ENCODE measurements at places on chromosomes 3 and 15. TPM values are rescaled to one million over a fixed set of nuclear protein-coding genes. Genes with fewer than 3 reads are reported as not detected.

The SGO1 gene
- 10.3 TPM for total RNA-seq

The LSAMP gene
- total RNA-seq, result 0.87 TPM

The VGLL3 gene
- 7.9 TPM for total RNA-seq

The CYP8B1 gene
- total RNA-seq, result not detected

The ANKRD63 gene
- not detected for total RNA-seq

The ATP13A5 gene
- not detected for total RNA-seq

- no peak for DNase-seq
These were observed 55.9 kb upstream of the KLF13 start for GRCh38 chr15:31270767-31271166.

DNA sequence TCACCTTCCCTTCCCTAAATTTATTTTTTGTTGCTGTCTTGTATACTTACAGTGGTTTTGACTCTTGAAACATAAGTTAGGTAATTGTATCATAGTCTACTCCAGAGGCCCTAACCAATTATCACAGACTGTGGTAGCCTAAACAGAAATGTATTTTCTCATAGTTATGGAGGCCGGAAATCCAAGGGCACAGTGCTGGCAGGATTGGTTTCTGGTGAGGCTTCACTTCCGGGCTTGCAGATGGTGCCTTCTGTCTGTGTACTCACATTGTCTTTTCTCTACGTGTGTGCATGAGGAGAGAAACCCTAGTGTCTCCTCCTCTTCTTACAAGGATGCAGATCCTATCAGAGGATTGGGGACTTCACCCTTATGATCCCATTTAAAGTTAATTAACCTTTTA is 290.2 kb upstream of the KCNMB2 start:
- DNase-seq, result no peak

- DNase-seq, result no peak
These were observed 48.5 kb upstream of the SLC4A7 start for GRCh38 chr3:27532426-27533260.

DNA sequence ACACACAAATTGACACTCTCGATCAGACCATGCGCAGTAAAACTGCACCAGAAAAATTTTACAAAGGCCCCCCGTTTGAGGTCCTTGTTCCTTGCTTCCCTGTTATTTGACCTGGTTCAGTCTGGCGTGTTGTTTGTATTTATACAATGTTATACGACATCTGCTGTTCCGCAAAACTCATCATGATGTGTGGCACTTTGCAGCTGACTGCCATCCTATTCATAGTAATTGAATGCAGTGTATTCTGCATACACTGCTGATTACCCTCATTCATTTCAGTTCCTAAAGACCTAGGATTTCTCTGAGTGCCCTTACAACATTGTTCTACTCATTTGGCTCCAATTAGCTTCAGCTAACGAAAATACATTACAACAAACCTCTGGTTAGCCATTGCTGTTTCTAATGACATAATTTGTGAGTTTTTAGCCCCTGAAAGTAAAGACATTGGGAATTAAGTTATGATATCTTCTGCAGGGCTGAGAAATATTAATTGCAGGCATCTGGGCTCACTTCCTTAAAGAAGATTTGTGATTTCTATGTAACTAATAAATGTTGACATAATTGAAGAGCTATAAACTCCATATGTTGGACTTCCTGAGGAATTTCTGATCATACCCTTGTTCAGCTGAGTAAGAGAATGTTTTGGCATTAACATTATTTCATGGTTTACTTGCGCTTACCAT is 75.7 kb downstream of the C3orf38 start:
- DNase-seq, result no peak

- no peak for DNase-seq
These were observed 99.2 kb upstream of the MLF1 start for GRCh38 chr3:158471639-158472294.

DNA sequence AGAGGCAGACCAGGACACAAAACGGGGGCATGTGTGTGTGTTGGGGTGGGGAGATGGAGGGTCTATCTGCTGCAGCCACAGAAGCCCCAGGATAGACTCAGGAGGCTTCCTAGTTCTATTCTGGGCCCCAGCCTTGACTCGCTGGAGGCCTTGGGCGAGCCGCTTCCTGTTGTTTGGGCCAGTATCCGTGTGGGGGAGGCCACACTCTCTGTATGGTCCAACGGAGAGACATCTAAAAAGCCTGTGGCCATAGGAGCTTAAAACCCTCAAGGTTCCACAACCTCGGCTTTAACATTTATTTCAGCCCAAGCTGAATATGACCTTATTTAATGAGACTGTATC is 32.8 kb downstream of the POC1A start:
- no peak for DNase-seq

Measured in epithelial cell of proximal tubule (primary cell).